ENCODE measurements at places on chromosomes 3 and 15. TPM values are rescaled to one million over a fixed set of nuclear protein-coding genes. Genes with fewer than 3 reads are reported as not detected.

- H3K4me1 ChIP-seq, result peaks cover 7% of the 10 kb centered on the region
- DNase-seq, result peak; percentile 41
- no peaks in the 10 kb centered on the region for H3K27me3 ChIP-seq
- H3K36me3 ChIP-seq, result peaks cover 35% of the 10 kb centered on the region
Observed at GRCh38 chr3:49523756-49524747, 30.2 kb upstream of the BSN start.

GRCh38 chr3:22122567-22122966 is 371.6 kb upstream of the ZNF385D start:
- no peaks in the 10 kb centered on the region for H3K4me1 ChIP-seq
- H3K27ac ChIP-seq, result no peak overlapping the region
- no peaks in the 10 kb centered on the region for H3K27me3 ChIP-seq

GNAT1 gene
- not detected for total RNA-seq

GRCh38 chr3:130516645-130517512 is at the start of gene COL6A6:
Gene COL6A6 (plus strand): TSS chr3:130517177. CDS start chr3:130560365, 43,188 bp downstream.
- H3K4me3 ChIP-seq, result no peak within 1 kb of the TSS
- H3K27ac ChIP-seq, result no peak within 1 kb of the TSS
- peaks cover 54% of the 10 kb centered on the region for H3K27me3 ChIP-seq
- no peak for DNase-seq
- H3K4me1 ChIP-seq, result no peaks in the 10 kb centered on the region
- no peaks in the 10 kb centered on the region for H3K36me3 ChIP-seq
